ENCODE measurements at places on chromosomes 13 and 19.

- DNase-seq: no peak
Measured at GRCh38 chr19:13122275-13122878, 4.3 kb downstream of the NACC1 start.

GRCh38 chr13:30744056-30744680 lies 8.8 kb downstream of the ALOX5AP start:
- DNase-seq: peak; percentile 19

DNA sequence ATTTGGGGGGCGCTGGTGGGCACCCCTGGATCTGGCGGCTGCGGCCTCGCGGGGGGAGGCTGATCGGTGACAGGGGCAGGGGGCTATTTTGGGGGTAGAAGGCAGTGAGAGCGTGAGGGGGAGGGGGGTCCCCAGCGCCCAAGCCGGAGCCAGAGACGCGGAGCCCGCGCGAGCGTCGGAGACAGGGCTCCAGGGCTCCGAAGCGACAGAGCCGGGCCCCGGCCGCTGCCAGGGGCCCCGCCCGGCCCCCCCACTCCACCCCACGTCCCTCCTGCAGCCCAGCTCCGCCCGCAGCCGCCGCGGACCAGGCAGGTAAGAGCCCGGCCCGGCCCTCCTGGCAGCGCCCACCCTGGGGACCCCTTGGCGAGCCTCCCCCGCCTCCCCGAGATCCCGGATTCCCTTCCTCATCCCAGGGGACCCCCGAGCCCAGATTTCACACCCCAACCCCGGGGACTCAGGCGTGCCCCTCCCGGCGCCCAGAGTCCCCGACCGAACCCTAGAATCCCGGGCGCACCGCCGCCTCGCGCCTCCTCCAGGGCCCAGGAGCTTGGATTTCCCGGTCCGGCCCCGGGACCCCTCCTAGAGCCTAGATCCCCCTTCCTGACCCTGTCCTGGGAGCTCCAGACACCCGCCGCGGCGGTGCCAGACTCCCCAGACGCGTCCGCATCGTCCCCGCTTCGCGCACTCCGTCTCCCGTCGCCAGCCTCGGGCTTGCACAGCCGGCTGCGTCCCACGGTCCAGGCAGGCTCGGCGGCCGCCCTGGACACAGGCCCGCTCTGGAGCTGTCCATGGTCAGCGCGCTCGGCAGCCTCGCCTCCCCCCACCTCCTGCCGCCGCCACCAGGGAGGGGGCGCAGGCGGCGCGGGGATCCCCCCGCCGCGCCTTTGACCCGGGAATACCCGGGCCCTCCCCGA lies at the start of gene PPFIA3:
Gene PPFIA3, plus strand, starts transcription at position 134 of the 914 bp plus-strand sequence. CDS start 8,330 bp downstream, outside the sequence.
- DNase-seq: no peak

DNA sequence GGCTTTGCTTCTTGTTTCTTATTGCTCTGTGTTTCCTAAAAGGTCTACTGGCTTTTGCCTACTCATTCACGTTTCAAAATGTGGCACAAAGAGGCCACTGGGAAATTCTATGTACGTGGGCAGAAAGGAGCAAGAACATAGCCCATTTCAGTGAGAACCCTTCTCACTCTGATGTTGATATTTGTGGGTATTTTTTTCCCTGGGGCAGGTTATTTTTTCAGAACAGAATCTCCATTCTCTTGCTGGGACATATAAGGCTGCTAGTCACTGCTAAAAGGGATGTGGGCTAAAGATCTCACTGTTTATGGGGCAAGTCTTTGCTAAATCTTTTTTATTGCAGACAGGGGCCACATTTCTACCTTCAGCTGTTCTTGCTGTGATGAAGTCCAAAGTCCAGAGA lies 27.1 kb downstream of the EDNRB start:
- DNase-seq: no peak

GRCh38 chr13:86383151-86383550 lies 583.9 kb upstream of the SLITRK6 start:
- no peak for DNase-seq

DNA sequence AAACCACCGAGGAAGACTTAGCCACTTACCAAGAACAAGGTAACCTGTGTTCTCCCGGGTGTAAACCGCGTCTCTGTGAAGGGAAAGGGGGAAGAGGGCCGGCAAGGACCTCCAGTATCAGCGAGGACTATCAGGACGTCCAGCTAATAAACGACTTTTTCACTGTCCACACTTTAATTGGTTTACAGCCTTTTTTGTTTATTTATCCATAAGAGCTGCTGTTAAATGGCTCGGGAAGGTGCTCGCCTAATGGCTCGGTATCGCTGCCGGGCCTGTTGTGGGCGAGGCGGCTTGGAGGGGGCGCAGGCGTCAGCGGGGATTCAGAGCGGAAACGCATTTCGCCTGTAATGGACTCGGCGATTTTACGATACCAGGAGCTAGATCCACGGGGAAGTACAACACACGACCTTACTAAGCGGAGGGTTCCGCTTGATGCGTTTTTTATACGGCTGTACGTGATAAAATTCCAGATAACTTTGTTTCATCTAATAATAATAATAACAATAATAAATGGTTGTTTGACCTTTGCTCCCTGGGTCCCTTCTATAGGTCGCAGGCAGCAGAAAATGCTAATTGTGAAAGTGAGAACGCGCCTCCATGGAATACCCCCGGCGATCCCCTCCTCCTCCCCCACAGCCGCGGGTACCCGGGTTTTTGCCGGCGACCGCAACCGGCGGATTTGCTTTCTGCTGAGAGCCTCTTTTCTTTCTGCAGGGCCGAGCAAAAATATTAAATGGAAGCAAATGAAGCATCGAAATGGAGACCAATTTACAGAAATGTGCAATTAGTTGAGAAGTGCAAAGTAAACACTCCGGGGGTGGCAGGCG lies 2.5 kb upstream of the PDX1 start:
- DNase-seq: no peak

GRCh38 chr13:59771272-59771671 lies 392.5 kb downstream of the DIAPH3 start:
- DNase-seq: no peak

Data from HCT116 (cell line).